Putamen (tissue), 1 donor: ENCODE measurements at places on chromosomes 5 and 9.
A peak's percentile ranks its signal among the peaks of the same experiment; 100 is the strongest.

DNA sequence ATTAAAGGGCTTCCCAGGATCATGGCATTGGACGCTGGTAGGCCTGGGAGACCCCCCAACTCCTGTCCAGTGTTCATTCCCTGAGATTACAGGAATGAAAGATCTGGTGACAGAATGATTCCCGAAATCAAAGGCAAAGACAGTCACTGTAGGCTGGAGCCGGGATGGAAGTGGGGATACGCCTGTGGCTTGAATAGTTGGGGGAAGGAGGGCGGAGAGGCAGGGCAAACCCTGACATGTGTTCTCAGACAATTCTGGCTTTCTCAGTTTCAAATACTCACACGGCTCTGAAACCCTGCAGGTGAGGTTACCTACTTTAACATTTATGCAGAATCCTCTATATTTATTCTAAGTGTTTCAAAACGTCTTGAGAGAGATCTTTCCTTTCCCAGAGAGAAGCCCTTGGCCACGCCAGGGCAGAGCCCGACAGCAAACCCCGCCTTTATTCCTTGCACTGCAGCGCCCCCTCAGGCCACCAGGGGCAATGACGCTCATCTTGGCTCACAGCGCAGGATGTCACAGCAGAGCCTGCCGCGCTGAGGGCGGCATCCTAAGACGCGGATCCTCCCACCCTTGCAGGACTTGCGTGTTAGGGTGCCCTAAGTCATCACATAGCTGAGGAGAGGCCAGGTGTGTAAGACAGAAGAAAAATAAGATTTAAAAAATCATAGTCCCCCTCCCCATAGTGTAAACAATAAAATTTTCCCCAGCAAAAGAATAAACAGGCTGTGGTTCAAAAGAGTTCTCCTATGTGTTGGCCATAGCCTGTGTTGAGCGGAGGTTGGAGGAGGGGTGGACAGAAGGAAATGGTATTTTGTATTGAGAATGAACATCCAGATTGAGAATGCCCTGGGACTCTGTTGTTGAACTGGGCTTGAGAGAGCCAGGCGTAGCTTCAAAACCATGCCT is 284.5 kb downstream of the NTRK2 start:
- DNase-seq, result peak; percentile 86

DNA sequence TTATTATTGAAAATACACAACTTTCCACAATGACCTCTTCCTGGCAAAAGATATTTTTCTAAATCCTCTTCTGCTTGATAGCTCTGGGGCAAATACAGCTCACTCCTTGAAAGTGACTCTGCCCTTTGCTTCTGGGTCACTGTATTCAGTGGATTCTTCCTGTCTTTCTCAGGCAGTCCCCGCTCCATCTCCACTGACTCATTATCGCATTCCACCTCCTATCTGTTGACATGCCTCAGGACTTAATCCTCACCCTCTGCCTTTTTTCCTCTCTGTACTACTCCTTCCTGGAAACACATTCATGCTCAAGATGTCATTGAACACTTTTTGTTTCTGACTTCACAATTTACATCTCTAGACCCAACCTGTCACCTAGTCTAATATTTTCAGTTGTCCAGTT is 8.4 kb upstream of the RGS7BP start:
- no peak for DNase-seq

- no peak for DNase-seq
Observed at GRCh38 chr5:73564018-73564417, 1.4 kb downstream of the ANKRA2 start.

GRCh38 chr5:434443-435146 is 8.4 kb upstream of the EXOC3 start:
- DNase-seq, result no peak

DNA sequence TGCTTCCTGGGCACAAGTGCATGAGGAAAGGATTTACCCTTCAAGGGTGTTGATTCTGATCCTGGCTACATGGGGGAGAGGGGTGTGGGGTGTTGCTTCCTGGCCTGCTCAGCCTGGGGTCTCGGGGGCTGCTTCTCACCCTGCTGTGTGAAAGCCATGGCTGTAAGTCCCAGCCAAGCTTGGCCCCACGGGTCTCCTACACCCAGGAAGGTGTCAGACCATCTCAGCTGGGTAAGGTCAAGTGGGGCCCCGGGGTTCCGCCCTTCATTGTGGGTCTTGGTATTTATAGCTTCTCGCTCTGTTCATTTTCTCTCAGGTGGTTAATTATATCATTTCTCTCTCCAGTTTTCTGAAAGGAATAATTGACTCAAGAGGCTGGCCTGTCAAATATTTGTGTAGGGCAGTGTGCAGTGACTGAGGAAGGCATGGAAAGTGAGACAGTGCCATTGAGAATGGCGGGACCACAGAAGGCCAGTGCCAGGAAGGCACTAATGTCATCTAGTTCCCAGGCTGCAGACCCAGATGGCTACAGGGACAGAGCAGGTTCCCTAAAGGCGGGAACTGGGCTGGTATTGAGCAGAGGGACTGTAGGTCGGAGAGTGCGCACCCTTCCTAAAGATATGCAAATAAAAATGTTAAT is 126.0 kb downstream of the FOXD1 start:
- no peak for DNase-seq

- DNase-seq, result no peak
Observed at GRCh38 chr5:180498378-180498777, 4.2 kb downstream of the CNOT6 start.

- no peak for DNase-seq
Observed at GRCh38 chr9:21985964-21986667, 8.1 kb downstream of the CDKN2A start.

DNA sequence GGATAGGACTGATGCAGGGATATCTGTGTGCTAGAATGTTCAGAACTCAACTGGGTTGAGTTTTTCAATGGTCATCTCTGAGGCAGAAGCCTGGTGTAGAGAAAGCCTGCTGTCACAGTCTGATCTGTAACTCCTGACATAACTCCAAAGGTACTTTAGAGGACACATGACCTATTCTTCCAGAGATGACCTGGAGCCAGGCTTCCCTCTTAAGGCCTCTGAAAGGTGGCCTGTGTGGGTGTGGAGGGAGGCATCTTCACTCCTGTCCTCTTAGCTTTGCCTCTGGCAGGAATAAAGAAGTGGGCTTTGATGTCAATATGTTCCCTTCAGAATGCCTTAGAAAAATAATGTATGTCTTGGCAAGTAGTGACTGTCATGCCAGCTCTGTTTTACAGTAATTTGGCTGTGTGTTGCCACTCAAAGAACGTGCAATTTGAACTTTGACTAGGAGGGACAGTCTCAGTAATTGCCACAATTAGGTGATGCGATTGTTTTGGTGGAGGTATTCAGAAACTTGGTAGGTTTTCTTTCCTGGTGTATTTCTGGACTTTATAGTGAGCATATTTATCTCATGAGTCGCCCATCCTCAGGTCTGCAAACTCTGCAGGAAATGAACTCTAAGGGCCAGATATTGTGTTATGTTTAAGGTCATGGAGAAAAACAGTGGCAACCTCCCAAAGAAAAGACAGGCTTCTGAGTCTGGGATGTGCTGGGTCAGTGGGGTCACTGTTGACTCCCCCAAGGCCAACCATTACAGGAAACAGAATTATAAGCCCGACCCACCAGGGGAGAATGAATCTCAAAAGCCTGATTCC is 3.2 kb upstream of the C5orf63 start:
- no peak for DNase-seq

- no peak for DNase-seq
Observed at GRCh38 chr9:103799959-103800358, 294.1 kb upstream of the SMC2 start.
